Stimulated activated CD4-positive, alpha-beta T cell treated with anti-CD3 and anti-CD28 coated beads, Interleukin-12 subunit alpha, Interleukin-12 subunit beta, amount 100 ng/mL, for 24 hours (primary cell): ENCODE measurements at places on chromosomes 16 and 17.

DNA sequence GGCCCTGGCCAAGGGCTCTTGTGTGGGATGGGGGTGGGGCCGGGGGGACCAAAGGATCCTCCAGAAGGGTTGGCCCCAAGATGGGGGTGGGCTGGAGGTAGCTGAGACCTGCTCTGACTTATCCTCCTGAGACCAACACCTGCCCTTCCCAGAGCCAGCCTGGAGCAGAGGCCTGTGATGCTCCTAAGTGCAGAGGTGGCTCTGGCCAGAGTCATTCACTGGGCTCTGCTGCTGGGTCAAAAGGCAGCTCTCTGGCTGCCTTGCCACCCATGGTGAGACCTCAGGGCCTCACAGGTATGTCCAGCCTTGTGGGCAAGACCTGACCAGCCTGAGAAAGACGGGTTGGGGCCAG is 393 bp downstream of the SERPINF2 start:
- DNase-seq, result no peak

GRCh38 chr17:52410781-52411180 is 252.3 kb upstream of the CA10 start:
- no peak for DNase-seq

GRCh38 chr17:49637050-49637449 is 40.8 kb downstream of the SPOP start:
- no peak for DNase-seq

GRCh38 chr17:3539881-3540540 is 17.6 kb downstream of the TRPV3 start:
- DNase-seq, result no peak

- DNase-seq, result peak; percentile 73
Measured at GRCh38 chr17:82320956-82321927, 3.8 kb upstream of the CD7 start.

DNA sequence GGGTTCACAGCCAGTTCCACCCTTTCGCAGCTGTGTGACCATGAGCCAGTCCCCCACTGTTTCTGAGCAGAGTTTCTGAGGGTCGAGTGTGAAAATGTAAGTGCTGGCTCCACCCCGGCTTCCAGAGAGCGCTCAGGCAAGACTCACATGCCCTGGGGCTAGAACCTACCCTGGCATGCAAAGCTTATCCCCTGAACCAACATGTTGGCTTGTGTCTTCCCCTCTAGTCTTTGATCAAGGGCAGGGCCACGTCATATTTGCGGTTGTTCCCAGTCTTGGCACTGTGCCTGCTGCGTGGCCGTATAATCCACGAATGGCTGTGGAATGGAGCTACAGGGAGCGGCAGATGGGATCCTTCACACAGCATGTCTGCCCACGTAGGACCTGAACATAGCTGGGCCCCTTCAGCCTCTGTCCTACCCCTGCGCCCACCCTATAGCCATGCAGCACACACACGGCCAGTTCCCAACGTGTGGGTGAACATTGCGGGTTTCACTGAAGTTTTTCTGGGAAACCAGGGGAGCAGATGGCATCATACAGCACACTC is 84.8 kb downstream of the MRM1 start:
- no peak for DNase-seq
